ENCODE measurements at places on chromosomes 16 and 17.

GRCh38 chr17:81246343-81246670, 7.2 kb downstream of the NDUFAF8 start:
- DNase-seq = no peak

- DNase-seq = no peak
These were observed 5.3 kb downstream of the NKIRAS2 start for GRCh38 chr17:42025191-42025579.

- DNase-seq = no peak
These were observed 120.9 kb downstream of the C16orf78 start for GRCh38 chr16:49494474-49494873.

DNA sequence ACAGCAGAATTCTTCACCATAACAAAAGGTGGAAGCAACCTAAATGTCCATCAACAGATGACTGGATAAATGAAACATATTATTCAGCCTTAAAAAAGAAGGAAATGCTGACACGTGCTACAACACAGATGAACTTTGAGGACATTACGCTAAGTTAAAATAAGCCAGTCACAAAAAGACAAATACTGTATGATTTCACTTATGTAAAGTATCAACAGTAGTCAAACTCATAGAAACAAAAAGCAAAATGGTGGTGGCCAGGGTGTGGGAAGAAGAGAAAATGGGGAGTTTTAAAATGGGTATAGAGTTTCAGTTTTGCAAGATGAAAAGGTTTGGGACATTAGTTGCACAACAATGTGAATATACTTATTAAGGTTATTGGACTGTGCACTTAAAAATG, 49.8 kb upstream of the MTMR4 start:
- no peak for DNase-seq

- DNase-seq = no peak
These were observed 29.5 kb upstream of the CDH1 start for GRCh38 chr16:68707340-68708152.
